ENCODE measurements at places on chromosomes 1 and 21.

- no peak for DNase-seq
Measured at GRCh38 chr1:56897150-56898004, 42.8 kb downstream of the C8A start.

DNA sequence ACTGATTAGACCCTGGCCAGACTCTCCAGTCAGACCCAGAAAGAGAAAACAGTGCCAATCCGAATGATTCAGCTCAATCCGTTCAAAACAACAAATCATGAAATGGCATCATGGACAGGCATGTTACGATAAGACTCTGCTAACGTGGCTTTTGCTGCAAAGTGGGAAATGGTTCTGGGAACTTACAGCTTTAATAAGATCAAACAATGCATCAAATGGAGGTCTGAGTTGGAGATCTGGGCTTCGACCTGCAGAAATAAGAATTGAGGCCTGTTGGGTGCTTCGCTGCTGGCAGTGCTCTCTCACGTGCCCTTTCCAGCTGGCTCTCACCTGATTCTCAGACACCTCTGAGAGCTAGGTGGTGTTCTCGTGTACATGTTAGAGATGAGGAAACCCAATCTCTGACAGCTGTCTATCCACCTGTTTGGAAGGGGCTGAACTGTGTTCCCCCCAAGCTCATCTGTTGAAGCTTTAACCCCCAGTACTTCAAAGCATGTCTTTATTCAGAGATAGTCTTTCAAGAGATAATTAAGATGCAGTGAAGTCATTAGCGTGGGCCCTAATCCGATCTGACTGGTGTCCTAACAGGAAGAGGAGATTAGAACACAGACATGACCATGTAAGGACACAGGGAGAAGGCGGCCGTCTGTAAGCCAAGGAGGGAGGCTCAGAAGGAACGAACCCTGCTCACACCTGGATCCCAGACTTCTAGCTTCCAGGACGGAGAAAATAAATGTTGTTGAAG lies 45.5 kb upstream of the ETS2 start:
- no peak for DNase-seq

DNA sequence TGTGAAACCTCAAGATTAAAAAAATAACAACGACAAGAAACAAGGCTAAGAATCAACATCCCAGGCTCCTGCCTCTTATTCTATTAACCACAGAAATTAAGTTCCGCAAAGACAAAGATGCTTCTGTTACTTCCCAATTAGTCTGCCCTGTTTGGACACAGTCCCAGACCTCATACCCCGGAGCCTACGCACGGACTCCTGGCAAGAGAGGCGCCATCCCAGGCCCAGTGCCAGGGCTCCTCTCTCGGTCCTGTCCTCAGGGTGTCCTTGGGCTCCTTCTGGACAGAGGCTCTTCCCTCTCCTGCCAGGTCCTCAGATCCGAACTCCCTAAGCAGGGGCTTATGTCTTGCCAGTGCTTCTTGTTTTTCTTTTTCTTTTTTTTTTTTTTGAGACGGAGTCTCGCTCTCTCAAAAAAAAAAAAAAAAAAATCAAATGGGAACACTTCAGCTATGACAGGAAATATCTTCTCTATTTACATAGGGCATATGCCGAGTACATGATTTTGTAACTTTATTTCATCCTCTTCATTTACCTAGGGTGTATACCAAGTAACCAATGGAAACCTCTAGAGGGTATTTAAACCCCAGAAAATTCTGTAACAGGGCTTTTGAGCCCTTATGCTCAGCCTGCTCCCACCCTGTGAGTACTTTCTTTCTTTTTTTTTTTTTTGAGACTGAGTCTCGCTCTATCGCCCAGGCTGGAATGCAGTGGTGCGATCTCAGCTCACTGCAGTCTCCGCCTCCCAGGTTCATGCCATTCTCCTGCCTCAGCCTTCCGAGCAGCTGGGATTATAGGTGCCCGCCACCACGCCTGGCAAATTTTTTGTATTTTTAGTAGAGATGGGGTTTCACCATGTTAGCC lies 11.7 kb upstream of the ENO1 start:
- DNase-seq, result no peak

- DNase-seq, result no peak
Measured at GRCh38 chr1:44576456-44577150, 97.7 kb downstream of the TMEM53 start.

GRCh38 chr1:88168126-88168525 lies 515.9 kb upstream of the PKN2 start:
- no peak for DNase-seq

DNA sequence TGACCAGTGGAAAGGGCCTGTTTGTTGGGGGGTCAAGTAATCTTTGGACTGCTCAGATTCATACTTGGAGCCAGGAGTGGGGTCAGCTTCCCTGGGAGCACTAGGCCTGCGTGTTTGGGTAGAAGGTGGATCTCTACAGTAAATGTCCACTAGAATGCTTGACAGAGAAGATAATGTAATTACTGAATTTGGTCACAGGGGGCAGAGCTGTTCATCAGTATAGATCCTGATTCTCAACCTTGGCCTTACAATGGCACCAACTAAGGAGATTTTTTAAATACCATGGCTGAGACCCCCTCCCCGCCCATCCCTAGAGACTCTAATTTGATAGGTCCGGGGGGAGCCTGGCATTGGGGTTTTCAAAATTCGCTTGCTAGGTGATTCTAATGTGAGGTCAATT lies 217.5 kb upstream of the PLXNA2 start:
- DNase-seq, result no peak

DNA sequence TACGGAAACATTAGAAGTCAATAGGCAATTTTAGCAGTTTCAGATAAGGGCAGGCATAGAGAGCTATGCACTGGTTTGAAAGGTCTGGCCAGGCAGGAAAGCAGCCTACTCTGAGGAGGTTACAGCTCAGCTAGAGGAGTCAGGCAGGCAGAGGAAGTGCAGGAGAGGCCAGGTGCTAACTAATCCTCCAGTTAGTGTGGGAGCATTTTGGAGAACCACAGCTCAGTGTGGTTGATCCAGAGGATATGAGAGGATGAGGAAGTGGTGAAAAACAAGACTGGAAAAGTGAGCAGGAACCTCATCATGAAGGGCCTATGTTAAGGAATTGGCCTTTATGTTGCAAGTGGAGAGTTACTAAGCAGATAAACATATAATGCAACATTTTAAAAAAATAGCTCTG lies 282.4 kb upstream of the SGIP1 start:
- no peak for DNase-seq

GRCh38 chr1:175499595-175500382 lies 243.6 kb downstream of the TNR start:
- no peak for DNase-seq

- no peak for DNase-seq
Measured at GRCh38 chr1:56484695-56485094, 94.7 kb downstream of the PLPP3 start.

DNA sequence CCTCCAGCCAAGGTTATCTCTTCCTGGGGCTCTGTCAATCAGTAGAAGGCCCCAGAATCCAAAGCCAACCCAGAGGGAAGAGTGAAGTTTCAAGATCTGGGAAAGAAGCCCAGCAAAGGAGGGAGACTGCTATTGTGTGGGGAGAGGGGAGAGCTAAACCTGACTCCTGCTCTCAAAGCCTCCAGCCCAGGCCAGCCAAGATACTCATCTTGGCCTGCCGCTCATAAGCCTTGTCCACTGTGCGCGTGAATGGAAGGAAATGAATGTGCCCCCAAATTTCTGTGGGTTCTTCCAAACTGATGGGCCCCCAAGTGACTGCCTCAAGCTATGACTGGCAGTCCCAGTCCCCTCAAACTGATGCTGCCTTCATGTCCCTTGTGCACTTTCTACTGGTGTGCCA lies 2.0 kb downstream of the PLXNA2 start:
- DNase-seq, result no peak

DNA sequence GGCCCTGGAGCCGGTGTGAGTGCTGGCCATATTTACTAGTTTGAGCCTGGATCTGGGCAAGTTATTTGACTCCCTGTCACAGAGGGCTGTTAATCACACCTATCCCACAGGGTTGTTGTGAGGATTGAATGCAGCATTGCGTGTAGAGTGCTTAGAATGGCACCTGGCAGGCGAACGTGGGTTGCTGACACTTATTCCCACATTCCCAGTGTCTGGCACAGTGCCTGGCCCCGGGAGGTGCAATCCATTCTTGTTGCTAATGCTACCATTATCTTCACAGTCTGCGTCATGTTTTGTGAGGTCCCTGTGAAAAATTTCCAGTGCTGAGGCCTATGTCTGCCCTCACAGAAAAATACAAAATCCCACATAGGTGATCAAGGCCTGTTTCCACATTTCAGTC lies 66.1 kb downstream of the CD2 start:
- no peak for DNase-seq

DNA sequence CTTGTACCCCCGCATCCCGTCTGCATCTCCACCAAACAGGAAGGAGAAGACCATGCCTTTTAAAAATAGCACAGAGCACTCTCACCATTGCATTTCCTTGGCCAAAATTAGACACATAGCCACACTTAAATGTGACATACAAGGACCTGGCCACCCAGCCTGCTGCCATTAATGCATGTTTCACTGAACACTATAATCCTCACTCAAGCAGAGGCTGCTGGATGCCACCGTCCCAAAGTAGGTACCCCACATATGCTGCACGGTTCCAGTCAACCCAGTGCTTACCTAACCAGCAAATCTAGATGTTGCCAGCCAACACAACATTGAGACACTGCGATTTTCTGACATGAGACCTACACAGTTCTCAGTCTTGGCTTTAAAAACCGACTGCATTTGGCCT lies 107.7 kb downstream of the ADSS2 start:
- no peak for DNase-seq

DNA sequence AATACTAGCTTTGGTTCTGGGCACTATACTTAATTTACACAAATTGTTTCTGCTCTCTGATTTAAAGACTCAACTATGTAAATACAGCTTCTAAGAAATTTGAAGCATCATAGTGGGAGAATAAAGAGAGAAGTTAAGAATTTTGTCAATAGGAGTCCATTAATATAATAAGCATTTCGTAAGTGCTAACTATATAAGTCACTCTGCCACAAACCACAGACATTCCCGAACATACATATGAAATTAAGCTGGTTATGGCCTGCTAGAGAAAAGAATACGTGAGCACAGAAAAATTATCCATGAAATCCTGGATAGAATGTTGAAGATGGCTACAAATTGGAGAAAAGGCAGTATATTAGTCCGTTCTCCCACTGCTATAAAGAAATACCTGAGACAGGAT lies 526.2 kb downstream of the MRPL39 start:
- DNase-seq, result no peak

DNA sequence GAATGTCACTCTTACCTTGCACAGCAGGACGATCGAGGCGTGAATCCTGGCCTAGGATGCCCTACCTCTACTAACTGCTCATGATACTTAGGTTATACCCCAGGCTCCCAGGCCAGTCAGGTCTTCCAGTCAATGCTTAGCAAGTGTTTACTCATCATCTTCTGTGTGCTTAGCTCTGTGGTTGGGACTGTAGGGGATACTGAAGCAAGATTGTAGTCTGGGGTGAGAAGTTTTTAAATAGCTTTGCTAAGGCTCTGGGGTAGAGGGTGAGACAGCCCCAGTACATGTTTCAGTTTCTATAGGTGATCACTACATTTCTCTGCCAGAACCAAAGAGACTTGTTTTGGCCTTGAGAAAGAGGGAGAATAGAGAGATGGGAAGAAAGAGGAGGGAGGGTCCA lies 250.8 kb upstream of the KIAA0040 start:
- no peak for DNase-seq

- DNase-seq, result no peak
Measured at GRCh38 chr21:31354604-31355443, 10.8 kb upstream of the TIAM1 start.

DNA sequence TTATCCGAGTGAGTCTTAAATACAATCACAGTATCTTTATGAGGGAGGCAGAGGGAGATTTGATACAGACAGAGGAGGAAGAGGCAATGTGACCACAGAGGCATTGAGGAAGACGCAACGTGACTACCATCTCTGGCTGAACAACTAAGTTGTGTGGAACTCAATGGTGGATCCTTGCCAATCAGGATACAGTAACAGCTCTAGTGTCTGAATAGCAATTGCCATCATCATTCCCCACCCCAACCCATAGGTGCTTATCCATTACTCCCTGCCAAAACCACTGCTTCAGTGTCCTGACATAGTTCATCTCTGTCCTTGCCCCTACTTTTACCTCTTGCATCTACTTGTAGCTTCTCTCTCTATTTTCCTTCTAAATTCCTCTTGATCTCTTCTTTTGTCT lies 20.5 kb upstream of the RHBDL2 start:
- no peak for DNase-seq

DNA sequence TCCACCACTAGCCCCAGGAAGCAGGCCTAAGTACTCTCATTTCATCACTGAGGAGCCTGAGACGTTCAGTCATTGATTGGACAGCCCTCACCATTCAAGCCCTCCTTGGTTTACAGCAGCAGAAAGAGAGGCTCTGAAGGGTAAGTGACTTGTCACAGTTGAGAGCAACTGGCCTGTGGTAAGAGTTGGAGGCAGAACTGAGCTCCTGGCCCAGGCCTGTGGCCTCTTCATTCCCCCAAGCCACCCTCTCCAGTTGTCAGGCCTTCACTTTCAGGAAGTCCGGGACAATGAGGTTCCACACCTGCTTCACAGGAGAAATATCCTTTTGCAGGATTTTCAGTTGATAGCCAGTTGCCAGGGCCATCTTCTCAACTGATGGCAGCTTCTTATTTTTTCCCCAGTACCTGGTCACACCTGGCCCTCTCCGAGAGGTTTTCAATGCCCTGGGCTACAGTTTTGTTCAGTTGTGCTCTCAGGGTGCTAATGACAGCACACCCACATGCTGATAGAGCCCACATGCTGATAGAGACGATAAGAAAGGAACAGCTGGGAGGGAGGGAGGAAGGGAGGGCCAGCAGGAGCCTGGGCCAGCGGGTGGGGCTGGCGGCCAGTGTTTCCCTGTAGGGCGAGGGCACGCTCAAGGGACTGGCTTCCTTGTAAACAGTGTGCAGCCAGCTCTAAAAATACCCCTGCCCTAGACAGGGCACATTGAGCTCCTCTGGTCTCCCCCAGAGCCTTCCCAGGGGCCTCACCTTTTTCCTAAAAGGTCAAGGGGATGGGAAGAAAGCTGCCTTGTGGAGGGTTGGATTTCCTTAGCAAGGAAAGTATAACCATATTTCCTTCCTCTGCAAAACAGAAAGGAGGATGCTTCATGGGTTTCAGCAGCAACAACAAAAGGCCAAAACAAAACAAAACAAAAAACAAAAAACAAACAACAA lies 112.7 kb upstream of the JUN start:
- DNase-seq, result no peak

Data from GM19239 (cell line).